Fibroblast of pulmonary artery (primary cell): ENCODE measurements at places on chromosomes 2 and 18.

GRCh38 chr2:49839818-49840217 lies 685.5 kb upstream of the FSHR start:
- DNase-seq: no peak

GRCh38 chr2:98693477-98693876 lies 37.5 kb downstream of the MGAT4A start:
- no peak for DNase-seq

GRCh38 chr2:30185178-30185577 lies 38.4 kb downstream of the YPEL5 start:
- DNase-seq: peak; percentile 49

GRCh38 chr2:147888680-147889079 lies 43.9 kb downstream of the ACVR2A start:
- DNase-seq: no peak

DNA sequence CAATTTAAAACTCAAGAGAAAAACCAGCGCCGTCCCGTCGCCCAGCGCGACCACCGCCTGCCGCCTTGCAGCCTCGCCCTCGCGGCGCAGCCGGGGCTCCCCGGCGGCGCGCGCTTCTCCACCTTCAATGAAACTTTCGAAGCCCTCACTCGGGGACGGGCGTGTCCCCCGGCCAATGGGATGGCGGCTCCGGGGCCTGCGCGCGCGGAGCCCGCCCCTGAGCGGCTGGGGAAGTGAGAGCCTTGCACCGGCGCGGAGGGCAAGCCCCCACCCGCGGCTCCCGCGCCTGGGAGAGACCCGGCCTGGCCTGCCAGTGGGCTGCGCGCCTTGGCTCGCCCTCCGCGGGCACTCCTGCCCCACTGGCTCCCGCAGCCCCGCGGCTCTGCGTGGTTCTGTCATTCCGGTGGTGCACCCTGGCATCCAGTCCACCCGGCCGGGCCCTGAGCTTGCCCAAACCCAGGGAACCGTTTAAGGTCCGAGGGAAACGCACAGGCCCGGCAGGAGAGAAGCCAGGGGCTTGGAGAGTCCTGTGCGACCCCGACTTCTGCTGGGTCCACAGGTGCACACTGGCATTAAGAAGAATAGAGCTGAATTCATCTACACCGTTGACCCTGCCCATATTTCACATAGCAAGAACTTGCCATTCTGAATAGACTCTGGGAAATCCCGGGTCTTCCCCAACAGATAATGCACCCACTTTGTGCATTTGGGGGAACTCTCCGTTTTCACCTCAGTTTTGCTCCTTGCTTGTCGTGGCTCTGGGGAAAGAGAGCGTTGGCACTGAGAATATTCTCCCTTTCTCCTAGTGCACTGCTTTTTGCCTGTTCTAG lies at the start of gene PIEZO2:
Gene PIEZO2 (minus strand): TSS at position 129 of the 830 bp plus-strand sequence. CDS start 981 bp downstream, outside the sequence.
- peak; percentile 78 for DNase-seq

DNA sequence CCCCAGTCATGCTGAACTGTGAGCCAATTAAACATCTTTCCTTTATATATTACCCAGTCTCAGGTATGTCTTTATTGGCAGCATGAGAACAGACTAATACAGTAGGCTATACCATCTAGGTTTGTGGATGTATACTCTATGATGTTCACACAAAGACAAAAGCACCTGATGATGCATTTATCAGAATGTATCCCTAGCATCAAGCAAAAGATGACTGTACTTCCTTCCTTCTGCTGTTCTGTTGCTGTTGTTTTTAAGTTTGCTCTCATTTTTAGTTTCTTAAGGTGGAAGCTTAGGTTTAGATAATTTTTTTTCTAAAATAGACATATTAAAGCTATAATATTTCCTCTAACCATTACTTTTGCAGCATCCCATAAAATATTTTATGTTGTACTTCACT lies 12.4 kb downstream of the ZSCAN30 start:
- no peak for DNase-seq

DNA sequence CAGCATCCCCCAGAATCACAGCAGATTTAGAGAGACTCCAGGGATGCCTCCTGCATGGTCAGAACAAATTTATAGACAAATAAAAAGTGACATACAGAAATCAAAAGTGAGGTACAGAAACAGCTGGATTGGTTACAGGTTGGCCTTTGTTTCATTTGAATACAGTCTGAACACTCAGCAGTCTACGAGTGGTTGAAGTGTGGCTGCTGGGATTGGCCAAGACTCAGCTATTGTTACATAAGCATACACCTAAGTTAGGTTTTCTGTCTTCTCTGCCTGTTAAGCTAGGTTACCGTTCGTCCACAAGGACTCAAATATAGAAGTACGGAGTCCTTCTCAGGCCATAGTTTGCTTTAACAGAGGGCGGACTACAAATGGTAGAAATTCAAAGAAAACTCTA lies 262.4 kb upstream of the SLC14A2 start:
- DNase-seq: no peak

DNA sequence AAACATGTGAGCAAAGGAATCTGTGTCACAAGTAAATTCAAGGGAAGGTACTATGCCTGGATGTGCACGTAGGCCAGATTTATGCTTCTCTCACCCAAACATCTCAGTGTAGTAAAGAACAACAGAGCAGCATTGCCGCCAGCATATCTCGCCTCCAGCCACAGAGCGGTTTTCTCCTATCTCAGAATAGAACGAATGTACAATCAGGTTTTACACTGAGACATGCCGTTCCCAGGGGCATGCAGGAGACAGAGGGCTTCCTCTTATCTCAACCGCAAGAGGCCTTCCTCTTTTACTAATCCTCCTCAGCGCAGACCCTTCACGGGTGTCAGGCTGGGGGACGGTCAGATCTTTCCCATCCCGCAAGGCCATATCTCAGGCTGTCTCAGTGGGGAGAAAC lies 175.3 kb downstream of the RPIA start:
- no peak for DNase-seq

GRCh38 chr2:100257939-100258338 lies 64.4 kb downstream of the LONRF2 start:
- no peak for DNase-seq

DNA sequence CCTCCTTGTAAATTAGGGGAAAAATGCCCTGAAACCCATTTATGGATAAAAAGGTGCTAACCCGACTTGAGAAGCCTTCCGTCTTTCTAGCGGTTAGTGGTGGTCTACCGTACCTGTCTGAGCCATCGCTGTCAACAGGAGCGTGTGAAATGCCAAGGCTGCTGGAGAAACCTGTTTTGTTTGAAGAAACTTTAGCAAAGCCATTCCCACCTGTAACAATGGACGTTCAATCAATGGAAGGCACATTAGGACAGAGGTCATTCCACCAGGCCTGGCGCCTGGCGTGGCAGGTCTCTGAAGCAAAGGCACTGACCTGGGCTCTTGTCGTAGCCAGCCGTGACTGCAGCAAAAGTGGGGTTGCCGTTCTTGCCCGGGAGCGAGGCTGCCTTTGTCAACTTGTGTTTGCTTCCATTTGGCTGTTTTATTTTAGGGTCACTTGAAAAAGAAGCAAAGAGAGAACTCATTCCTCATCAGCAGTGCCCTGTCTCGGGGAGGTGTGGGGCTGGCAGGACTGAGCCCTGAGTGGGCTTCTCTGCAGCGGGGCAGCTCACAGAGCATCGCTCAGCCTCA lies 47.2 kb downstream of the ZAP70 start:
- no peak for DNase-seq

DNA sequence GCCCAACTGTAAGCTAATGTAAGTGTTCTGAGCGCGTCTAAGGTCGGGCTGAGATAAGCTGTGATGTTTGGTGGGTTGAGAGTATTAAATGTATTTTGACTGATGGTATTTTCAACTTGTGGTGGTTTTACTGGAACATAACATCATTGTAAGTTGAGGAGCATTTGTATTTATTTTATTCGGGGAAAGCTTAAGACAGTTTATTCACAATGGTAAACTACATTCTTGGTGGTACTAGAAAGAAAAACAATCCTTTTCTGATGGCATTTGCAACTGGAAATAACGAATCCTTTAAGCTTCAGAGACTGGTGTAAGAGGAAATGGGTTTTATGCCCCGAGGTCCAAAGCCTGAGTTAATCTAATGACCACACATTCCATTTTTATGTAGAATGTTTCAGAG lies 283.3 kb upstream of the NETO1 start:
- DNase-seq: no peak

DNA sequence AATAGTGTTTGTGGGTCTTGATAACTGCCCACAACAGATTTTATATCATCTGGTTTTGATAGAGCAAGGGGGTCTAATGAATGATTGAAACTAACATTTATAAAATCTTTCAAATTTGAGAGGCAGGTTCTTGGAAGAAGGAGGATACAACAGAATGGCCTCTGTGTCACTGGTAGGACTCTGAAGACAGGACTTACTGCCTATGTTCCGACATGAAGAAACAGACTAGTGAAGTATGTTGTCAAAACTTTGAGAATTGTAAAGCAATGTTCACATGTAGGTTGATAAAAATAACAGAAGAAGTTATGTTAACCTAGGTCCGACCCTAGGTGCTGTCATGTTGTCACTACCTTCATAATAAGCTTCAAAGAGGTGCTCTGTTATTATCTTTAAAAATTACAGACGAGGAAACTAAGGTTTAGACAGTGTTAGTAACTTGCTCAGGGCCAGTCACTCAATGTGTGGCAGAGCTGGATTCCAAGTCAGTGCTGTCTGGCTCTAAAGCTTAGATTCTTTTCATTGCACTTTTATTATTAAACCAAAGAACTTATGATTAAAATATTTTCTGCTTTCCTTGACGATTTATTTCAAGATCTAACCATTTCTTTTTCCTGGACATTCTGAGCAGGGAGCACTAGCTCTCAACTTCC lies 146.2 kb downstream of the RPIA start:
- DNase-seq: no peak

- DNase-seq: no peak
These were observed 13.3 kb upstream of the CCDC85A start for GRCh38 chr2:56170504-56170903.

DNA sequence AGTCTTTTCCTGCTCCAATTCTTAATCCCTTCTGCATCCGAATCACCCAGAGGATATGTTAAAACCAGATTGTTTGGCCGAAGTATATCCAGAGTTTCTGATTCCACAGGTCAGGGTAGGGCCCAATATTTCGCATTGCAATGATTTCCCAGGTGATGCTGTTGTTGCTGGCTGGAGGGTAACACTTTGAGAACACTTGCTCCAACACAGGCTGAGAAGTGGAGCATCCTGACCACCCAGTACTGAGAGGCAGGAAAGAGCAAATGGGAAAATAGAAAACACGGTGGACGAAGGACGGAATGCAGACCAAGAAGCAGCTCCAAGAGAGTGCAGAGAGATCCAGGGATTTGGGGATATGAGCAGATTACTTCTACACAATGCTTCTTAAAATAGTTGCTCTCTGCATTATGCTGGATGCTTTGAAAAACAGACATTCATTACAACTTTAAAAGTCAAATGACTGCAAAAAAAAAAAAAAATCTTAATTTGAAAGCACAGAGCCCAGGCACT lies 362.2 kb upstream of the SLC14A2 start:
- no peak for DNase-seq

- DNase-seq: no peak
These were observed 161.1 kb downstream of the CCBE1 start for GRCh38 chr18:59536166-59536565.
